GF-D8 (cell line): ENCODE measurements at places on chromosomes 5 and 9.

GRCh38 chr5:67377631-67378030 lies 181.0 kb upstream of the CD180 start:
- no peak for DNase-seq

DNA sequence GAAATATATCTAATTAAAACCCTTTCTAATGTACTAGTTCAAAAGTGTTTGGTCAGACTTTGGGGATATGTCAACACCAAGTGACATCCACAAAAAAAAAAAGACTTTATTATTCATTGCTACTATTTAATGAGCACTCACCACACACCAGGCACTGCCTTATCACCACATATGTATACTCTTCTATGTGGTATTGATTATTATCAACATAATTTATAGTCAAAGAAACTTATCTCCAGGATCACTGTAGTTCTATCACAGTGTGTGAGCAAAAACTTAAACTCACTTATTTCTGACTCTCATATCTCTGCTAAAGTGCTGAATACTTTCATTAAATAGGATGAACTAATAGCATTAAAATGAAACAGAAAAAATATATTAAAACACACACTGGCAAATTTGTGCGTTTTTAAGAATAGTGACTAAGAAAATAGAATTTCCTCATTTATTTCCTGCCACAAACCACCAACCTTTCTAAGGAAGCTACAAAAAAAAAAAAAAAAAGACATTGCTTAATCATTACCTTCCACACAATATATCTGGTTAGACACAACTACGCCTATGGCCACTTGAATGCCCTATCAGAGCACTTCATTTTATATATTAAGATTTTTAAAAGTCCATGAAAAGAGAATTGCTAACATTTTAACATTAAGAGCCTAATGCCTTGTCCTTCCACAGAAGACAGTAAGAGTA lies 12.8 kb downstream of the SLCO4C1 start:
- peak; percentile 68 for DNase-seq

- DNase-seq, result no peak
Observed at GRCh38 chr9:134046894-134047681, 20.7 kb downstream of the BRD3 start.

- DNase-seq, result no peak
Observed at GRCh38 chr5:154071799-154072413, 33.1 kb downstream of the MFAP3 start.

DNA sequence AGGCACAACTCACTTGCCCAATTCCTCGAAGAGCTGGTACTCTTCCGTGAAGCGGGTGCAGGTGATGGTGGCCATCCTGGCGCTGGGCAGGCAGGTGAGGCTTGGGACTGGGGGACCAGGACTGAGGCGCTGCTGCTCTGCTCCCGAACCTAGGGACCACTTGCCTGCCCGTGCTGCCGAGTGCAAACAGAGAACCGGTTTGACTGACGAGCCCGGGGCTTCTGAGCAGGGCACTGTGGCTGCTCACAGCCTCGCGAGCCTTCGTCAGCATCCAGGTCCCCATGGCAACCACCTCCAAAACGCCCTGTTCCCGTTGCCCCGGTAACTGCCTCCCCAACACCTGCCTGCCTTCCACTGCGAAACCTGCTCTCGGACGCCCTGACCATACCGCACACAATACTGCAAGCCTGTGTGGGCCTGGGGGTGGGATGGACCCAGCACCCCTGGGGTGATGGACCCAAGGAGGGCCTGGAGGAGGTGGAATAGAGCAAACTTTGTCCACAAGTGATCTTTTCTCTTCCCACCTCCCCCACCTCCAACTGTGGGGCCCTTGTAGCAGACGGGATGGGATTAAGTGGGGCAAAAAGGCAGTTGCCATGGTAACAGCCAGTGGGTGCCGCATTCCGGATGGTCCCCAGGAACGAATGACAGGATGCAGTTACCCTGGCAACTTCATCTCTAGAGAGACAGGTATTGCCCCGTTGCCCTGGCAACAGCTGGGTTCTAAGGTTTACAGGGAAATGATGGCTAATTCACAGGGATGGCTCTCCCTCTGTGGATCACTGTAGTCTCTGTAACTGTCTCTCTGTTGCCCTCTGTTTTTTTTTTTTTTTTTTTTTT lies at the start of gene CAMK2A:
CAMK2A (minus strand) TSS at position 223 of the 840 bp plus-strand sequence; CDS start at position 75, 148 bp downstream.
- no peak for DNase-seq

DNA sequence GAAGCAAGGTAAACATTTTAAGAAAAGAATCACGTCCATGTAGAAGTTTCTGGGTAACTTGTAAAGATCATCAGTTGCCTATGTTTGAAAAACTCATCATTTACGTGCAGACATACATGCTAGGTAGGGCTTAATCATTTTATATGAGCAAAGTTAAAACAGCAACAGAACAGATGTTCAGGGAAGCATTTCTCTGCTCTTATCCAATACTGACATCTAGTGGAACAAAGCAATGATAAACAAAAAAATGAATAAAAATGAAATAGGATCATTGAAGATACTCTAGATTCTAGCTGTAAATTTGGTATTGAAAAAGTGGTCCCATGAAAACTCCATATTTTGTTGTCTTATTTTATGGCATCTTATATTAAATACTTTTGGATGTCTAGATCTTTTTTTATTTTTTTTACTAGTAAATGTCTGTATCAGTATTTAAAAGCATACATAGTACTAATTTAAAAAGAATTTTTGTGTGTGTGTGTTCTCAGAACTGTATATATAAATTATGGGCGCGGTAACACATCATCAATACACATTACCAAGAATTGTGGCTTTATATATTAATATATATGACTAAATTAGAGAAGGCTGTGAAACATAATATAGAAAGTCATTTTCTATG lies 1050.2 kb downstream of the CDH12 start:
- peak; percentile 2 for DNase-seq

GRCh38 chr9:35488566-35489312 lies 1.2 kb upstream of the RUSC2 start:
- no peak for DNase-seq

- DNase-seq, result no peak
Observed at GRCh38 chr9:127763918-127764384, 14.5 kb downstream of the SH2D3C start.

GRCh38 chr5:179905161-179905560 lies 2.5 kb downstream of the TBC1D9B start:
- peak; percentile 42 for DNase-seq

- DNase-seq, result no peak
Observed at GRCh38 chr5:58967597-58968281, 384.9 kb downstream of the RAB3C start.

DNA sequence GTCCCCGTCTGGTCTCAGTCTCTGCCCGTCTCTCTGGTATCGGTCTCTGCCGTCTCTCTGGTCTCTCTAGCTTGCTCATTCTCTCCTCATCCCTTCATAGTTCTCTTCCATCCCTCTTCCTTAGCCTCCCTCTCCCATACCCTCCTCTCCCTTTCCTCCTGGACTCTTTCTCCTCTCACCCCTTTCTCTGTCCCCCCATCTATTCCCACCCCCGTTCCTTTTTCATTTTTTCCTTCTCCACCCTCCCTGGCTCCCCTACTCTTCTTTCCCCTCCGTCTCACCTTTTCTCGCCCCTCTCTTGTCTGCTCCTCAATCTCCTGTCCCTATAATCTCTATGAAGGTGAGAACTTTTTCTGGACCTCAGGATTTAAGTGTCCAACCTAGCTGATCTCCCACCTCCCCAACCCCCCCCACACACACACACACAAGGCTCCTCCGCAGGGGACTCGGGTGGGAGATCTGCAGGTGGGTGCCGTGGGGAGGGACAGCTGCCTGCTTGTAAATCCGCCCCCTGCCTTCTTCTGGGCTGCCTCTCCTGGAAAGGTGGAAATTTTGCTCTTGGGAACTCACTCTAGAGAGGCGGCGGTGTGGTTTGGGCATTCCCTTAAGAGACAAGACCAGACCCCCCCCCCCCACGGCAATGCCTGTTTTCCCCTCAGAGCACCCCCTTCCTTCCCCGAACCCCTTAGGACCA lies 953 bp downstream of the UBE2QL1 start:
- DNase-seq, result no peak

- DNase-seq, result no peak
Observed at GRCh38 chr9:124652203-124652602, 118.9 kb downstream of the NR6A1 start.

- DNase-seq, result no peak
Observed at GRCh38 chr5:148214665-148215185, 11.9 kb downstream of the SPINK6 start.

DNA sequence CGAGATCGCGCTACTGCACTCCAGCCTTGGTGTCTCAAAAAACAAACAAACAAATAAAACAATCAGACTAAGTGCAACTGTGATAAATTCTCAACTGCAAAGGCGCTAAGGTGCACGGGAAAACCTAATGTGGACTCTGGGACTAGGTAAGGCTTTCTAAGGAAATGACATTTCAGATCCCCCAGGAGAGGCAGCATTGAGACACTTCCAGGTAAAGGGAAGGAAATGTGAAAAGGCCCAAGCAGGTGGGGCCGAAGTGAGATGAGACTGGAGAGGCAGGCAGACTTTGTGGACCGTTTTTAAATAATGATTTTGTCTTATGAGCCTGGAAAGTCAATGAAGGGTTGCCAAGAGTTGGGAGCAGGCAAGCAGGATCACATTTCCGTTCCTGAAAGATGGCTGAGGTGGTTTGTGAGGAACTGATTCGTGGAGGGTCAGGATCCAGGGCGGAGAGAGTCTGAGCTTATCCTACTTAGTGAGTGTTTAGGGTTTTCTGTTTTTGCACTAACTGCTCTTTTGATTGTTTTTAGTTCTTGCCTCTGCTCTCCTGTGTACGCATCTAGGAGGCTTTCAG lies 2.0 kb upstream of the APBA1 start:
- DNase-seq, result no peak

DNA sequence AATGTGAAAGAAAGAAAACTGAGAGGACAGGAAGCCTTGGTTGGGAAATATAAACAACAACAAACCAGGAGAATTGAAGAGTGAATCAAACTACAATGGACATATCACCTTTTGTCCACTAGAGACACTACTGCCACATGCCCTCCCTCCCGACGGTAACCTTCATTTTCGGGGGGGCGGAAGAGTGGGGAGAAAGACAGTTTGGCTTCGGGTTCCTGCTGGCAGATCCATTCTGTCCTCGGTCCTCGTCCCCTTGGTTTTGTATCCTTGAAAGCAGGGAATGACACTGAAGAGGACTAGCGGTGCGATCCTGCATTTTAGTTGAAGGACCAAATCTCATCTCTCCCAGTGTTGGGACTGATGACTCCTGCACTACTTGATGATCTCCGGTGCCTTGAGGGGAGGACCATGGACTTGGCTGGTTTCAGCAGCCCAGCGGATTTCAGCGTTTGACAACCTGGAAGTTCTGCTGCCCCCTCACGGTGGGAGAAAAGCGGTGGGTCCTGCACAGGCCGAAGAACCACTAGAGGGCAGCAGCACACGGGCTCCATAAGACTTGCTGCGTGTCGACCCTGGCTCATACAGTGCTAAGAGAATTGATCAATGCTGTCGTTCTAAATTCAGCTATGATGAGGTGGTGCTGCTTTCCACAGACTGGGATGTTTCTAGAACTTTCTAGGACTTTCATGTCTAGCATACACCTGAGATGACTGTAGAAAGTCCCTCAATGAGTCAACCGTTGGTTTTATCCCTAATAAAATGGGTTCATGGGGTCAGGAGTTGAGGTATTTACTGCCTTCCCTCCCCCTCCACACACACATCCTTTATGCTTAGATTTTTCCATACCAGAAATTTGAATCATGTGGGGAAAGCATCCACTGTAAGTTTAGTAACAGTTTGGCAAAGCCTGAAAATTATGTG lies 15.1 kb upstream of the ZNF131 start:
- DNase-seq, result peak; percentile 82

DNA sequence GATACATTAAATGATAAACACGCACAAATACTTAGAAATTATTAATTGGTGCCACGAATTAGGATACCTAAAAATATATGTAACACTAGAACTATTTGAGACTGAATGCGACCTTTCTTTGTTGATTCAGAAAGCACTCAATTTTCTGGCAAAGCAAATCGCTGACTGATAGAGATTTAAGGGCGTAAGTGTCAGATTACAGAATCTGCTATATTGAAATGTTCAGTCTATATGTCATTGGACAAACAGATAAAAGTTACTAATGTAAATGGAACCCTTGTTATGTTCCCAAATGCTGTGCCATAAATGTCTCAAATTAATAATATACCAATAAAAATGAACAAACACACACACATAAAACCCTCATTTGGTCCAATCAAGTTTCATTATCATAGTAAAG lies 137.9 kb downstream of the MPDZ start:
- no peak for DNase-seq

DNA sequence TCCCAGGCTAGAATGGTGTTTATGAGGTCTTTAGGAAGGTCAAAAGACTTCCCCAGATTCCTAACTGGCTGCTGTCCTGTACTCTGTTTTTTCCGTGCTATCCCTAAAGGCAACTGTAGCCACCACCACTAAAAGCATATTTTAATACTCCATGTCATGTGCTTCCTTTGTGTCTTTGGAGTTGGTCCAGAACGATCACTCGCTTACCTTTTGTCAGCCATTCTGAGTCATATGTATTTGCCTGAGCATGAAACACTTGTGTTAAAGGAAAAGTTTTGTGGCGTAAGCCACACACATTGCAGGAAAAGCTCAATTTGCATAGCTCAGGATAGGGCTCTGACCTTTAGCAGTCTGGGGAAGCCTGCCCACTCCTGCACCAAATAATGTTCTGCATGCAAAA lies 299.6 kb downstream of the NTRK2 start:
- no peak for DNase-seq

- DNase-seq, result no peak
Observed at GRCh38 chr9:77648234-77649108, at the start of gene GNA14. TSS of gene GNA14 (minus strand) at chr9:77648322. CDS start at chr9:77647793, 529 bp downstream.

GRCh38 chr5:32390819-32391591 lies 53.5 kb downstream of the ZFR start:
- no peak for DNase-seq

DNA sequence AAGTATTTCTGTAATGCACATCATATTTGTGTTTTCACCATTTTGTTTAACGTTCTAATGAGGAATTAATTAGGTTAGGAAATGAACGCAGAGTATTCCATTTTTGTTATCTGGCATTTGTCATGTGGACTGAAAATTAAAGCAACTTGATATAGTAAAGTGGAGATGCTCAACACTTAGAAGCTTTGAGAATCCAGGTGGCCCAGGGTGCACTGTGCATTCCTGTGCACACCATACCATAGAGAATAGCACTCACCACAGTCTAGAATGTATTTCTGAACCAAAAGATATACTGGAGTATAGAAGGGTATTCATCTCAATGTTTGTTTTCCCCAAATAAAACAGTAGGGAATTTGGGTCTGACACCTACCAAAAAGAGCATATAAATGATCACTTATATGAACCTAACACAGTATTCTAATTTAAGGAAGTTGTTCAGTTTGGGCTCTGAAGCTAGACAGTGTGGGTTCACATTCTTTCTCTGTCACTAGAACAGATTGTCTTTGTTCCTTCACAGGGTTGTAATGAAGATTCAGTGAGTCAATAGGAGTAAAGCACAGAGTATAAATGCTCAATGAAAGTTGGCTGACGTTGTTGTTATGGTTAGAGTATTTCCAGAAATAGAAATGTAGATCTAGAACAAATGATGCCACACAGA lies 125.6 kb upstream of the DMRT1 start:
- no peak for DNase-seq

DNA sequence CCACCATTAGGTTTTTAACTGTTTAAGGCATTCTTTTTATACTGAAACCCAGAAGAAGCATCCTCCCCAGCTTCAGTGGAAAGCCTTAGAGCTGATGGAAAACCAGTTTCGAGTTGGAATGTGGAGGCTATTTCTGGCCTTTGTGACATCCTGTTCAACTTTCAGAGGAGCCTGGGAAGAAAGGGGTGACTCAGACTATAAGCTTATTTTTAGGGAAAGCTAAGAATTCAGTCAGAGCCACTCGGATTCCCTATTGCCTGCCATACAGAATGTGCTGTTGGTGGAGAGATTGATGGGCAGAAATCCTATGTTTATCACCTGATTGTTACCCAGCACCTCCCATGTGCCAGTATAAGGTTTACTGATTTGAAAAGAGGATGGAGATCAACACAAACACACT lies 19.8 kb downstream of the PALM2AKAP2 start:
- DNase-seq, result no peak
